ENCODE measurements at places on chromosomes 13 and 19. TPM values are rescaled to one million over a fixed set of nuclear protein-coding genes. Genes with fewer than 3 reads are reported as not detected.
A peak's percentile ranks its signal among the peaks of the same experiment; 100 is the strongest.

C19orf44 gene
- 5.2 TPM for total RNA-seq

ATP8B3 gene
- 2.2 TPM for total RNA-seq

NCAN gene
- total RNA-seq: 0.03 TPM

WDR88 gene
- not detected for total RNA-seq

VSTM2B gene
- not detected for total RNA-seq

LPAR2 gene
- total RNA-seq: 22.7 TPM

DNA sequence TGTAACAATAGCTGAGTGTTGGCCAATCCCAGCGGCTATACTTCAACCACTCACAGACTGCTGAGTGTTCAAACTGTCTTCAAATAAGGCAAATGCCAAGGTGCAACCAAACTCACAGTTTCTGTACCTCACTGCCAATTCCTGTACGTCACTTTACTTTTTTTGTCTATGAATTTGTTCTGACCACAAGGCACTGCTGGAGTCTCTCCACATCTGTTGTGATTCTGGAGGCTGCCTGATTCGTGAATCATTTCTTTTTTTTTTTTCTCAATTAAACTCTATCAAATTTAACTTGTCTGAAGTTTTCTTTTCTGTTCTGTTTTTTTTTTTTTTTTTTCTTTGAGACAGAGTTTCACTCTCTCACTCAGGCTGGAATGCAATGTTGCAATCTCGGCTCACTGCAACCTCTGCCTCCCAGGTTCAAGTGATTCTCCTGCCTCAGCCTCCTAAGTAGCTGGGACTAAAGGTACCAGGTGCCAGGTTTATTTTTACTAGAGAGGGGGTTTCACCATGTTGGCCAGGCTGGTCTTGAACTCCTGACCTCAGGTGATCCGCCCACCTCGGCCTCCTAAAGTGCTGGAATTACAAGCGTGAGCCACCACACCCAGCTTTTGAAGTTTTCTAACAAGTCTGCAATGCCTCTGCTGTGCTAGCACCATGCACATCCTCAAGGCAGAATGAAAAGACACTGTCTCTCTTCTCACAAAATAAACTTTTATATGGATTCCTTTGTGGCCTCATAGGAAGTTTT lies 401.7 kb downstream of the IRS2 start:
- H3K36me3 ChIP-seq: no peaks in the 10 kb centered on the region
- no peak overlapping the region for H3K4me3 ChIP-seq
- H3K4me1 ChIP-seq: no peaks in the 10 kb centered on the region
- no peak for DNase-seq
- no peaks in the 10 kb centered on the region for H3K27me3 ChIP-seq

DNA sequence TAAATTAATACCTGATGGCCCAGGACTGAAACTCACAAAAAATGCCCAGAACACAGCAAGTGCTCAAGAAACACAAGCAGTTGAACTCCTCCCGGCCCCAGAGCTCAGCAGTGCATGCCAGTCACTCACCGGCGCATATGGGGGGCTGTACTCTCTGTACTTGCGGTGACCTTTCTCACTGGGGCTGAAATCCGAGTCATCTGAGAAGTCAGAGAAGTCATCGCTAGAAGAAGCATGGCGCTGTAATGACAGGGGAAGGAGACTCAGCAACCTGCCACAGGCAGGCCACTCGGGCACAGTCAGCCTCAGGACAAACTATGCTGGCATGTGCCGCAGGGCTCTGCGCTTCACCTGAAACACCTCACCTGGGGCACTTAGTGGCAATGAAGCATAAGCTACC lies 19.7 kb downstream of the ZC3H4 start:
- H3K4me1 ChIP-seq: peaks cover 23% of the 10 kb centered on the region
- H3K27ac ChIP-seq: peak overlapping the region; percentile 91
- H3K27me3 ChIP-seq: no peaks in the 10 kb centered on the region

- H3K36me3 ChIP-seq: peaks cover 19% of the 10 kb centered on the region
- H3K27ac ChIP-seq: no peak overlapping the region
- no peaks in the 10 kb centered on the region for H3K27me3 ChIP-seq
- no peak overlapping the region for H3K4me3 ChIP-seq
- DNase-seq: no peak
- no peaks in the 10 kb centered on the region for H3K4me1 ChIP-seq
These were observed 31.4 kb downstream of the DHX34 start for GRCh38 chr19:47380559-47380958.

- peak overlapping the region; percentile 47 for H3K27ac ChIP-seq
- peaks cover 23% of the 10 kb centered on the region for H3K4me1 ChIP-seq
- no peaks in the 10 kb centered on the region for H3K27me3 ChIP-seq
- no peak overlapping the region for H3K4me3 ChIP-seq
- DNase-seq: no peak
These were observed 11.2 kb downstream of the CCDC97 start for GRCh38 chr19:41321204-41321599.

GRCh38 chr13:113627136-113627535 lies 30.9 kb downstream of the ATP4B start:
- H3K27me3 ChIP-seq: no peaks in the 10 kb centered on the region
- H3K4me1 ChIP-seq: no peaks in the 10 kb centered on the region
- H3K4me3 ChIP-seq: no peak overlapping the region
- H3K36me3 ChIP-seq: no peaks in the 10 kb centered on the region

DNA sequence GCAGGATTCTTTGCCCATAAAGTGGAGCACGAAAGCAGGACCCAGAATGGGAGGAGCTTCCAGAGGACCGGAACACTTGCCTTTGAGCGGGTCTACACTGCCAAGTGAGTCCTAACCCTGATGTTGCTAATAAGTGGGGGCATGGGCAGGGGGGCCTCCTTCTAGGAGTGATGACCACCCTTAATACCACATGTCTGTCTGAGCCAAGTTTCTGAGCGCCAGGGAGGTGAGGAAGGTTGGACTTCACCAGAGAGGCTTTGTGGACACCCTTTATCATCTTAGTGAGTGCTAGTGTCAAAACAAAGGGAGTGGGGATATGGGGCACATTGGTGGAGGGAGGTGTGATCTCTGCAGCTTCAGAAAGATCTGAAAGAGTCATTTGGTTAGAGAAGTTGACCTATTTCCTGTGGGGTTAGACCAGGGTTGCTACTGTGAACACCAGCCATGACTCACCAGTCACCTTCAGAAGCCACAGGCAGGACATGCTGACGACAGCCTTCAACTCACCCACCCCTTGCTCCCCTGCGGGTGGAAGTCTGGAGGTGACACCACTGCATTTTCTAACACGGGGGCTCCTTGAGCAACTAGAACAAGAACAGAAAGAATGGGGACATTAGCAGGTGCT lies 8.8 kb downstream of the ALOX5AP start:
- DNase-seq: no peak
- no peaks in the 10 kb centered on the region for H3K36me3 ChIP-seq
- peaks cover 9% of the 10 kb centered on the region for H3K4me1 ChIP-seq
- peak overlapping the region; percentile 86 for H3K27ac ChIP-seq
- no peak overlapping the region for H3K4me3 ChIP-seq

DNA sequence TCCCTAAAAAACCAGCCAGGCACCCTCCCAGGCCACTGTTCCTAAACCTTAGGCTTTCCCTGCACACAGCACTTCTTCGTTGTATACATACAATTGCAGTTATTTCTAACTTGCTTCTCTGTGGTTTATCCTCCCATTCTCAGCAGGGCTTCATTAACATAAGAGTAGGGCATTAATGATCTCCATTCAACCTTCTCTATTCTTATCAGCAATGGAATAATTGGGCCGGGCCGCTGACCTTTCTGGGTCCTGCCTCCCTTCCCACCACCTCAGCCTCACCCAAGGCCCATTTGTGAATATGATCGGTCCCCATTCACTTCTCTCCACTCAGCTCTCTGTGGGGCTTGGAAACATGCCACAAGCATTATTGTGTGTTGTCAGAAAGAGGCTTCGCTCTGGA lies 184.2 kb downstream of the SUCLA2 start:
- H3K27ac ChIP-seq: no peak overlapping the region
- no peaks in the 10 kb centered on the region for H3K4me1 ChIP-seq
- DNase-seq: no peak
- H3K27me3 ChIP-seq: no peaks in the 10 kb centered on the region

- peaks cover 15% of the 10 kb centered on the region for H3K4me1 ChIP-seq
- H3K27ac ChIP-seq: no peak overlapping the region
- no peaks in the 10 kb centered on the region for H3K36me3 ChIP-seq
- H3K4me3 ChIP-seq: no peak overlapping the region
These were observed 111.4 kb upstream of the C1QTNF9B start for GRCh38 chr13:24008679-24009078.

DNA sequence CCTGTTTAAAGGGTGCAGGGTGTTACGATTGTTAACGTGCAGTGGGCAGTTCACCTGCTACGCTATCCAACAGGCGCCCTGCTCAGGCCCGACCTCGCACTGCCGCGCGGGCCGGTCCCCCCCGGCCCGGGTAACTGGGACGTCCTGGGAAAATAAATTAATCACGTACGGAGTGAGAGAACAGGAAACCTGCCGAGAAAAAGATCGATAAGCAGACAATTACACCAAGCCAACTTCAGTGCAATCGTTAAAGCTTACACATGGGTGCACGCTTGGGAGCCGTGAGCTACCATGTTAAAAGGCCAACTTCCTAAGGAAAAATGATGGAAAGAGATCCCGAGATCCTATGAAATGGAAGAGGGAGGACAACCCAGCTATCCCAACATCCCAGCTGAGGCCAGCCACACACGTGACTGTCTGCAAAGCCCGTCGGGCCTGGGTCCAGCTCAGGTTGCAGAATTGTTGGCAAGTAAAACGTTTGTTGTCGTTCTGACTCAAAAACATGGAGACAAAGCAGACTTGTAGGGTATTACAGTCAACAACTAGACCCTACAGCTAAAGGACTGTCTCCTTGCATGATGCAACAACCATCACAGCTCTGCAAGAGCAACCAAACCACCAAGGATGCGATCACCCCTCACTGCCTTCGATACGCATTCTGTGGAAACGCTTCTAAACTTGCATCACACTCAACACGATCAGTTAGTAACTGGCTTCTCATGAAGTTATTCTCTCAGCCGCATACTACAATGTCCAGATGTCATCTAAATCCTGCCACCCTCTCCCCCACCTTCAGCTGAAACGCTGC lies 741 bp upstream of the TUBGCP3 start:
- H3K27me3 ChIP-seq: no peaks in the 10 kb centered on the region
- H3K36me3 ChIP-seq: no peaks in the 10 kb centered on the region
- DNase-seq: no peak
- H3K27ac ChIP-seq: peak overlapping the region; percentile 97
- H3K4me3 ChIP-seq: peak overlapping the region; percentile 95

DNA sequence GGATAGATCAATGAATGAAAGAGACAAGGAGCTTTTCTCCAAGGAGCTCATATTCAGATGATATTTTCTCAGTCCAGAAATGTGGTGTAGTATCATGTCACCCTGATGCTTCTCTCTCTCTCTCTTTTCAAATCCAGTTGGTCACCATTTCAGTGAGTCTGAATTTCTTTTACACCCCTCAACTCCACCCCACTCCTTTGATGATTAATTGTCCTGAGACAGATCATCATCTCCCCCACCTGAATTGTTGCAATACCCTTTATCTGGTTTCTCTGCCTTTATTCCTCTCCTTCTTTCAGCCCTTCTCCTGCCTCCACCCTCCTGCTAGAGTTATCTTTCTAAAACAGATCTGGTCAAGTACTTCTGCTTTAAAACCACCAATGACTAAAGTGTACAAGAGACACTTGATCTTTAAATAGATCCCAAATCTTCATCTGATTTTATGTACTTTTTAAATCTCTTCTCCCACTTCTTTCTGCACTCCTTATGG lies 299.8 kb downstream of the KLF5 start:
- no peaks in the 10 kb centered on the region for H3K36me3 ChIP-seq
- H3K4me1 ChIP-seq: no peaks in the 10 kb centered on the region
- H3K27me3 ChIP-seq: no peaks in the 10 kb centered on the region
- no peak overlapping the region for H3K4me3 ChIP-seq
- DNase-seq: no peak

DNA sequence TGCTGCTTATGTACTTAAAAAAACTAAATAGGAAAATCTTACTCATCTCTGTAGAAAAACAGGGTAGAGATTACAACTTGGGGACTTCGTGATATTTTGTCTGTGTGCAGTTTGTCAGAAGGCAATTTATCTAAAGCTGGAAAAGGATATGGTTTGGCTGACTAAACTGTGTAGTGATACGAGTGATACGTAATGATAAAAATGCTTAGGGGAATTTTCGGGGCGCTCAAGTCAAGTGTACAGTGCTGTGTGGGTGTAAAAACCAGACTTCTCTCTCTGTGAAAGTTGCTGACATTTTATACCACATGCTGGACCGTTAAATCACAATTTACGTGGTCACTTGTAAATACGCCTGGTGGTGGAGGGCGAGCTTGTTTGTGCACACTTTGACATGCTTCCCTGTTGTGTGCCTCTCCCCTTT lies 221.7 kb downstream of the KCNRG start:
- no peak overlapping the region for H3K4me3 ChIP-seq
- no peaks in the 10 kb centered on the region for H3K27me3 ChIP-seq
- no peaks in the 10 kb centered on the region for H3K36me3 ChIP-seq
- no peak for DNase-seq

DNA sequence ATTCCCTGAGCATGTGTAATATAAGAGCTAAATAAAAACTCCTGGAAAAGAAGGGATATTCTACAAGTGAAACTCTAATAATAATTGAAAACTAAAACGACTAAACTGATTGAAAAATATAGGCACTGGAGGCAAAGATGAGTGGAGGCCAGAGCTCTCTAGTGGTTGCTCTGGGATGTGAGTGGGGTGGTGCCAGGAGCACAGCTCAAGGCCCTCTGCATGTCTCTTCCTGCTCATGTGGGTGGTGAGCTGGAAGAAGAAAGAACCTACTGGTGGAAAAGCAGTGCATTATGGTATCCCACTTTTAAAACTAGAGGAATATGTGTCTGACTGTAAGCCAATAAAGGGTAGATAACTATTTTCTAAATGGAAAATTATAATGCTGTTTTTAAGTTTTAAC lies 15.8 kb upstream of the ARHGEF7 start:
- DNase-seq: no peak
- H3K36me3 ChIP-seq: no peaks in the 10 kb centered on the region
- H3K27me3 ChIP-seq: peaks cover 31% of the 10 kb centered on the region
- H3K27ac ChIP-seq: no peak overlapping the region
- H3K4me1 ChIP-seq: no peaks in the 10 kb centered on the region
- no peak overlapping the region for H3K4me3 ChIP-seq

DNA sequence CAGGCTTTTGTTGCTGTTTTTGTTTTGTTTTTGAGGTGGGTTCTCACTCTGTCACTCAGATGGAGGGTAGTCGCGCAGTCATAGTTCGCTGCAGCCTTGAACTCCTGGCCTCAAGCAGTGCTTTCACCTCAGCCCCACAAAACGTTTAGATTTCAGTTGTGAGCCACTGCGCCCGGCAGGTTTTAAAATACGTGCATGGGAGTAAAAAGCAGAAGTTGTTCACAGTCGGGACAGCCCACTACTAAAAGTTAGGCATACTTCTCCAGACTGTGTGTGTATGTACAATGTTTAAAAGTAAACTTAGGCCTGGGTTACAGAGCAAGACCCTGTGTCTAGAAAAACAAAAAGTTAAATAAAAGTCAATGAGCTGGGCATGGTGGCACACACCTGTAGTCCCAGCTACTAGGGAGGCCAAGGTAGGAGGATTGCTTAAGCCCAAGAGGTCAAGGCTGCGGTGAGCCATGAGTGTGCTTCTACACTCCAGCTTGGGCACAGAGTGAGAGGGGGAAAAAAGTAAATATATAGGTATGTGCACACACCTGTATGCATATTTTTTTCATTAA lies 6.1 kb downstream of the SAFB start:
- DNase-seq: no peak
- H3K27me3 ChIP-seq: no peaks in the 10 kb centered on the region
- H3K4me3 ChIP-seq: no peak overlapping the region

Measured in lung (tissue), 17 donors.